ENCODE measurements at places on chromosomes 5 and 9. TPM values are rescaled to one million over a fixed set of nuclear protein-coding genes. Genes with fewer than 3 reads are reported as not detected.

DNA sequence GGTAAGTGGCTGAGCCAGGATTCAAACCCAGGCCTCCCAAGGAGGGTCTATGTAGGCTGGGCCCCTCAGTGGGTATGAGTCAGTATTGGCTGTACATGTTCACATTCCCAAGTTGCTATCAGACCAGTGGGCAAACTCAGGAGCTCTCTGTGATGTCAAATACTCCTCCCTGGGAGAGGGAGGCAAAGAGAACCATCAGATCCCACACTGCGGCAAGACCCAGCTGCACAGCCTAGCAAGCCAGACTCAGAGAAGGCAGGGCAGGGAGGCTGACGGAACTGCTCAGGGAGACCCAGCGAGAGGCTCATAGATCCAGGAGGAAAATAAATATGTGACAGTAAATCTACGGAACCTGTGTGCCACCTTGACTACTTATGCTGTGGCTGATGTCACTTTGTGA is 42.6 kb upstream of the SAP30L start:
- no peak for DNase-seq

Gene SLC6A7
- total RNA-seq, result under 0.01 TPM

DNA sequence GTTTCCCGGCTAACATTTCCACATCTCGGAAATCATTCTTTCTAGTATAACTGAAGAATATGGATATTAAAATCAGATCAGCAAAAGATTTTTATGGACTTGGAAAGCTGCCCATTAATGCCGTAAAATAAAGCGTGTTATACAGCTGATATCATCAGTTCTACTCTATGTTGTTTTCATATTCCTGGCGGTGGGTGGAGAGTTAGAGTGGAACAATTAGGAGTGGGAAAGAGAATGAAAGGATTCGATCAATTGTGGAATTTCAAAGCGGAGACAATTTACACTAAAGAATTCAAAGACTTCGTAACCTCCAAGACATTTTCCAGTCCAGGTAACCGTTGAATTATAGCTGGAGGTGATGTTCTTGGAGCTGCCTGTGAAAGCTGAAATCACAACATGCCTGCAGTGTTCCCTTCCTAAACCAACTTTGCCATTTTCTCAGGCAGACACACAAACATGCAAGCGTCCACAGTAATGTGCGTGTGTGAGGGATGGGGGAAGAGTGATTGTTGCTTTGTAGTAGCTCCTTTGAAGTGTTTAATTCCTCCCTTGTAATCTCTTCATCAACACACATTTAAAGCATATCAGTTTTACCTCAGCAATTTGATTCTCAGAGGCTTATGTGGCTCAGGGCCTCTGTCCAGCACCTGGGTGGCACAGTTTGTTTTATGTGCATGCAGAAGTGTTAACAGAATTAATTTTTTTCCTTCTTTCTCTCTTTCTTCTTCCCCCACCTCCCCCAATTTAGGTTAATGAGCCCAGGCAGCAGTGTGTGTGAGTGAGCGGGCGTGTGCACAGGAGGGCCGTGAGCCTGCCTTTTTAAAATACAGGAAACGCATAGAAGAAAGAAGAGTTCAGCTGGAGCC is 544.1 kb downstream of the RAB3C start:
- DNase-seq, result no peak

DNA sequence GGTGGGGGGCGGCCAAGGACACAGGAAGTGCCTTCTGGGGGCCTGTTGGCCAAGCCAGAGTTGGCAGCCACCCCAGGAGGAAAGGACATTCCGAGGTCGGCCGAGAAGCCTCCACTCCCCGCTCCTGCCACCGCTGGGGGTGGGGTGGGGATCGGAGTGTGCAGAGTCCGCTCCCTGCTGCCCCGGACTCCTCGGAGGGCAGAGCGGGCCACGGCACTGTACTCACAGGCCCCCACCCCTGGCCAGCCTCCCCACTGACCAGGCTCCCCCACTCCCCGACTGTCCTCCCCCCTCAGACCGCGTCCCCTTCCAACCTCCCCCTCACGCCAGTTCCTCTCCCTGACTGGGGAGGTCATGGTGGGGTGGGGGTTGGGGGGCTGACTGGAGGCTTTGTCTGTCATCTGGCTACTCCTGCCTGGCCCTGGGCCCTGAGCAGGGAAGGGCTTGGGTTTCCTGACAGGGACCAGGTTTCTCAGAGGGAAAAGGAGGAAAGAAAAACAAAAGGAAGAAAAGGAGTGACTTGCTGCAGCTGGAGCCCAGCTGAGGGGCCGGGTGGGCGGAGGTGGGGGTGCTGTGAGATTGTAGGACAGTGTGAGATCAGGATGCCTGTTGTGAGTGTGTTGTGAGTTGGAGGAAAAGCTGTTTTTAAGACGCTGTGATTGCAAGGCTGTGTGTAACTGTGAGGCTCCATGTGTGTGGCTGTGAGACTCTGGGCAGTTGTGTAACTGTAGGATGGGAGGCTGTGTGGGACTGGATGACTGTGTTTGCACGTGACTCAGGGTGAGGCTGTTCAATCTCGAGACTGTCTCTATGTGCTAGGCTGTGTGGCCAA is 29.7 kb downstream of the CNTFR start:
- no peak for DNase-seq

GRCh38 chr5:150750469-150750868 is 8.3 kb downstream of the DCTN4 start:
- DNase-seq, result no peak

Gene PLPP1
- 14.6 TPM for total RNA-seq

DNA sequence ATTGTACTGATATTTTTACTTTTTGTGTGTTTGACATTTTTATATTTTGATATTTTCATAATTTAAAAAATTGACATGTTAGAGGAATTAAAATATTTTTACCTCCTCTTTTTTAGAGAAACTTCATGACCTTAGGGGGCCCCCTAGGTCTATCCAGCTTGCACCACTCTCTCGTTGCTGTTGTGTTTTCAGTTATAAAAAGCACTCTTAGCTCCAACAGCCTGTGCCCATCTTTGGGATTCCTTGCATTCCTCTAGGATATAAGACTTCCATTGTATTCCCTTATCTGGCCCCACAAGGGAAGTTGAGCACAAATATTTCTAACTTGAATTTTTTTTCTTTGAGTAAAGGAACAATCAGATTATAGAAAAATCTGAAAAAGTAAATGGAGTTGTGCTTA is 245.3 kb downstream of the SH3GL2 start:
- no peak for DNase-seq

- no peak for DNase-seq
Measured at GRCh38 chr5:173764332-173765028, 123.7 kb upstream of the CPEB4 start.

Gene SLC24A2
- total RNA-seq, result 0.05 TPM

- no peak for DNase-seq
Measured at GRCh38 chr5:145010834-145011233, 824.3 kb downstream of the PRELID2 start.

GRCh38 chr5:93584596-93585040 is 1.6 kb downstream of the NR2F1 start:
- no peak for DNase-seq

GRCh38 chr5:134506054-134507039 is 19.1 kb upstream of the JADE2 start:
- DNase-seq, result no peak

Gene CACFD1
- total RNA-seq, result 6.1 TPM

DNA sequence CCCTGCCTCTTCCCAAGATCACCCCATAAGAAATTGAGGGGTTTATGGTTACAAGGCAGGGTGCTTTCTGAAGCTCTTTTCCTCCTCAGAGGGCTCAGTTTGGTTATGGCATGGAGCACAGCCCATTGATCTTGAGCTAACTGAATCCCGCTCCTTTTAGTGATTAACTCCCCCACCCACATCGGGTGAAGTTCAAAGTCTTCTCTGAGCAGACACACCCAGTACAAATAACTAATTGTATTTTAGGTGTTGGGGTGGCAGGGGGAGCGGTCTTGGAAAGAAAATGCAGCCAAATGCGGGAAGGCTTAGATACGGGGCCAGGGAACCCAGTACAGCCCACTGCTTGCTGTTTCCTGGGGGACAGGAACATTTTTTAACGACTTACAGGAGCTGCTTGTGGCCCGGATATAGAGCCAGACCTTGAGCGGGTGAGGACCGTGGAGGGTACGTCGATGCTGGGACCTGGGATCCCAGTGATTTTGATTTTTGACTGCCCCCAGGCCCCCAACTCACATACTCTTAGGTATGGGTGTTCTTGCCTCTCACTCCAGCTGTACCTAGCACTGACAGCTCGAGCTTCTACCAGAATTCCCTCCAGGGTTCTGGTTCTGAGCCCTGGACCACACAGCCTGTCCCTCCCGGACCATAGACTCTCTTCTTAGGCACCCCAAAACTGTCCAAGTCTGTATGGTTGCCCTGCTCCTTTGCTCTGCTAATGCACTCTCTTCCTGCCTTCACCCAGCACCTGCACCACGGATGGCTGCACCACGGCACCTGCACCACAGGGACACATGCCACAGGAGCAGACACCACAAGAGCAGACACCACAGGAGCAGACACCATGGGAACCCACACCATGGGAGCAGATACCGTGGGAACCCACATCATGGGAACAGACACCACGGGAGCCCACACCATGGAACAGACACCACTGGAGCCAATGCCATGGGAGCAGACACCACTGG is 18.3 kb upstream of the RXRA start:
- DNase-seq, result no peak

GRCh38 chr9:109319017-109319625 is 1.7 kb downstream of the EPB41L4B start:
- no peak for DNase-seq

DNA sequence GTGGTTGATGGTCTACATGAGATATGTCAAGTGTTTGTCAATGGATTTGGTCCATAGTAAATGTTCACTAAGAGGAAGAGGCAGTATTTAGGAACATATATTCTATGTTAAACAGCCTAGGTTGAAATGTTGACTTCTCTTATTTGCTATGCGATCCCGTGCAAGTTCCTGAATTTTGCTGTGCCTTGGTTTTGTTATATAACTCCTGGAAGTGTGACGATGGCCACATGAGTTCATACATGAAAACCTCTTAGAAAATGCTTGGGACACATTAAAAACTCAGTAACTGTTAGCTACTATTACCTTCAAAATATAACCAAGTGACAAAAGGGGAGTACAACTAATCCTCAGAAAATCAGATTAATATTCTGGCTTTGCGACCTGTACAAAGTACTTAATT is 21.9 kb upstream of the FBXW2 start:
- DNase-seq, result no peak

- DNase-seq, result no peak
Measured at GRCh38 chr5:84433461-84433860, 48.8 kb upstream of the EDIL3 start.

GRCh38 chr5:56853698-56854097 is 38.3 kb downstream of the MAP3K1 start:
- no peak for DNase-seq

Gene FOXD4L6
- total RNA-seq, result 0.09 TPM

Gene CXCL14
- 12.6 TPM for total RNA-seq

DNA sequence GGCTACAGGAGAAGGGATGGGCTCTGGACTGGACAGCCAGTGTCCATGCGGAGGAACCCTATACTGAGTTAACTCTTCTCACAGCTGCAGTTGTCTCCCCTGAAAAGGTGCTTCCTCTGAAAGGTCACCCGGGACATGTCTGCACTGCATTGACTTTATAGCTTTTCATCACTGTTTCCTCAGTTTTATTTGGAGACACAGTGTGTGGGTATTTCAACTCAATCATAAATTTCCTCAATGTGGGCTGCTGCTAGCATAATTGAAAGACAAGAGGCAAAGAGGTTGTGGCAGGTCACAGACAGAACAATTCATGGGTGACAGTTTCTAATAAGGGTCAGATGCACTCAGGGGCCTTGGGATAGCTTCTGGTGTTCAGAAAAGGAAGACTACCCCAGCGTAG is 336.8 kb downstream of the KDM4C start:
- no peak for DNase-seq

Gene DTWD2
- total RNA-seq, result 3.9 TPM

All from thymus (tissue), 14 donors.